ENCODE measurements at places on chromosomes 16 and 17. TPM values are rescaled to one million over a fixed set of nuclear protein-coding genes. Genes with fewer than 3 reads are reported as not detected.

- no peak for DNase-seq
Measured at GRCh38 chr17:31156326-31156725, 61.5 kb downstream of the NF1 start.

DNA sequence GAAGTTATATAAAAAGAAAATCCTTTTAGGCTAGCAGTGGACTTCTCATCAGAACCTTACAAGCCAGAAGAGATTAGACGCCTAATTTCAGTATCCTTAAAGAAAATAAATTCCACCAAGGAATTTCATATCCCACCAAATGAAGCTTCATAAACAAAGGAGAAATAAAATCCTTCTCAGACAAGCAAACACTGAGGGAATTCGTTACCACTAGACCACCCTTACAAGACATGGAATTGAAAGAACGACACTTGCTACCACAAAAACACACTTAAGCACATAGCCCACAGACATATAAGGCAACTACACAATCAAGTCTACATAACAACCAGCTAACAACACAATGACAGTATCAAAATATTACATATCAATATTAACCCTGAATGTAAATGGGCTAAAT, 299.2 kb downstream of the TOX3 start:
- DNase-seq, result no peak

- DNase-seq, result peak; percentile 39
Measured at GRCh38 chr17:3852561-3852960, 6.5 kb upstream of the NCBP3 start.

- peak; percentile 61 for DNase-seq
Measured at GRCh38 chr17:77746896-77747554, 211.5 kb upstream of the TNRC6C start.

DNA sequence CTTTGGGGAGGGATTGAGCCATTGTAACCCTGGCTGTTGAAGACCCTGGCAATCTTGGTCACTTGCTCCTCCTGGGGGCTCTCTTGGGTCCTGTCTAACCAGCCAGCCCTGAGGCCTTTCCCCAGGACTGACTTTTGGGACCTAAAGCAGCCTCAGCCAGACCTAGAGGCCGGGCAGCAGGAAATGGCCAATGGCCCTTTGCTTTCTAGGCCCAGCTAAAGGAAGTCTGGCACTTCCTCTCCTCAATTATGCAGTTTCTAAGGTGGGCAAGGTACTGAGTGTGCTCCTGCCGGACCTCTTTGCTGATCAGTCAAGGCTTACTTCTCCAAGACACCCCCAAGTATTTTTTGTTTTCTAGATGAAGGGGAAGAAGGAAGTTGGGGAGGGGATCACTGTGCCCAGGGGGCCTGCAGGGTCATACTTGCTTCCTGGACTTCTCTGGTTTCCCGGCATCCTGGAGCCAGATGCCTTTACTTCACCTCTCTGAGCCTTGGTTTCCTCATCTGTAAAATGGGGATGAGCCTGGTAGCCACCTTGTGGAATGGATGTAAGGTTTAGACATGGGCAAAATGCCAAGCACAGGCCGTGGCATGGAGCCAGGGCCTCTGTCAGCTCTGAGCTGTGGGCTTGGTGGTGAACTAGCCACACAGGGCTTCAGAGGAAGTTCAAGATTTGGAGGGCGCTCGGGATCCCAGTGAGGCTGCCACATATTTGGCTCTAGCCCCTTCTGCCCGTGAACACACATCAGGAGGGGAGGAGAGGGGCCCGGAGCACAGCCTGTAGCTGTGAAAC, 8.6 kb downstream of the CX3CL1 start:
- DNase-seq, result no peak

DNA sequence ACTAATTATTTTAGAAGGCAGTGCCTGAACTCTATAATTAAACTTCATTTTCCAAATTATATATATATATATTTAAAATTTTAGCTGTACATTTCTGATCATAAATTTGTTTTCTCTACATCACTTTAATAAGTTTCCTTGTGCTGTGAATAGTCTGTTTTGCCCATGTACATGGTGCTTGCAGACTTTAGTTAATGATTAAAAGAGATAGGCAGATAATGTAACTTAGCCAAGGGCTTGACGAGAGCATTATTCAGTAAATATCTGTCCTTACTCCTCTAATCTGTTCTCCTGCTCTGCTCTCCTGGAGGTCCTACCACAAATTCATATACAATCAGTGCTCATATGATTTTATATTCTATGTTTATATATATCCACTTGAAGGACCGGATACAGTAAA, 595.2 kb upstream of the KIF2B start:
- DNase-seq, result no peak

DNA sequence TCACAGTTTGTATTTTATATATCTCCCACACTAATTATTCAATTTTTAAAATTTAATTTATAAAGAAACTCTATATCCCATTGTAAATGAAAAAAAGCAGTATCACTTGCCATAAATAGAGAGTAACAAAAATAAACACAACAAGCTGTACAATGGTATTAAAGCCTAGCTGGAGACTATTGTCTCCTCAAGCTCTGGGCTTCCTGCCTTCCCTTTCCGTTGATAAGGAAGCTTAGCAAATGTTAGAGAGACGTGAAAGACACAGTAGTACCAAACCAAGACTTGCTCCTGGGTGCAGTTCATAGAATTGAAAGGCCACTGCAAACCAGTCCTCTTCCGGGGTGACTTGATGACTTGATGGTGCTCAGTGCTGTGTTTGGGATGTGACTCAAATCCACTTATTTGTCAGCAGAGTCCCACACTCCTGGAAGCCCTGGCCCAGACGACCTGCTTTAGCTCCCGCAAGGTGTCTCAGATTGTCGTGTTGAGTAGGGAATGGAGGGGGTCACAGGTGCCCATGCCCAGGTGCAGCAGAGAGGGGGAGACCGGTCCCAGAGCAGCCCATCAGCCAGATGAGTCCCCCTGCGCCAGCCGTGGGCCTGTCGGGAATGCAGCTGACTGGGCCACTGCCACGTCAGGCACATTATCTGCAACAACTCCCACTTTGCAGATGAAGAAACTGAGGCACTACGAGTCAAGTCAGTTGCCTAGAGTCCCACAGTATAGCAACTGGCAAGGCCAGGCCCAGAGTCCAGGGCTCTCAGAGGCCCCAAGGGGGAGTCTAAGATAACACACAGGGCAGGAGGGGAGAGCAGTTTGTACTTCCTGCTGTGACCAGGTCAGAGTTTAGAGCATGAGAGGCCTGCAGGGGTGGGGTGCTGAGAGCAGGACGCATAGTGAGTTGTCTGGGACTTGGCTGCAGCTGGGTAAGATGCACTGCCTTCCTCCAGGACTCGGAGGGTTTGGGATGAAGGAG, 40.5 kb downstream of the PSME3IP1 start:
- no peak for DNase-seq

DNA sequence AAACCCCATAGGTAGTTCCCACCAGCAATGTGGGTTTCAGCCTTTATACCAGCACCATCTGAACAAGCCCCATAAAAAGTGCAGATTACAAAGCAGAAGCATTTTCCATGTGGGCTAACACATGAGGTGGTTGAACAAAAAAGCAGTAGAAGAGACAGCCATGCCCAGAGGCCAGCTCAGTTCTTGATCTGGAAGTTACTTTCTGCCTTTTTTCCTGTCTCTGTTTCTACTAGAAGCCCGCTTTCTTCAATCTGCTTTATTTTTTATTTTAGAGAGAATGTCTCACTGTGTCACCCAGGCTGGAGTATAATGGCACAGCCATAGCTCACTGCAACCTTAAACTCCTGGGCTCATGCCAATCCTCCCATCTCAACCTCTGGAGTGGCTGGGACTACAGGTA, 31.5 kb upstream of the APOH start:
- DNase-seq, result no peak

DNA sequence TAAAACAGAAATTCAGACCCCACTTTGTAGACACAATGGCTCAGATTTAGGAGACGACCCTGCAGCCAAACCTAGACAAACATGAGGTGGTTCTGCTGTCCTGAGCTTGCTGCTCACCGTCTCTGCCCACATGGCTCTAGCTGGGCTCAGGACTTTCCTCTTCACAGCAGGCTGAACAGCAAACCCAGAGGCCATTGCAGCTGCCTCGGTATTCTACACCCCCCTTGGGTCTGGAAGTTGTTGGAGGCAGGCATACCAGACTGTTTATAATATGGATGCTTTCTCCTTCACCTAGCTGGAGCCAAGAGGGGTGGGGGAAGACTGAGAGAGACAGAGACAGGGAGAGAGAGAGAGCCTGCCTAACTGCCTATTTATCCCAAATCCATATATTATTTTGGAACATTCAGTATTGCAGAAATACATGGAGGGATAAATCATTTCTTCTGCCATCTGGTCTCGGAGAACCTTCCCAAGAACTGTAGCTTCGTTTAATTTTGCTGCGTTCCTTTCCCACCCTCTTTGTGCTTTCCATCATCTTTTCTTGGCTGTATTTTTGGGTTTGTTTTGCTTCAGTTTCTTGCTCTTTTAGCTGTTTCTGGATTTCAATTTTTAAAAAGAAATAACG, 628.2 kb upstream of the RBFOX1 start:
- no peak for DNase-seq

- no peak for DNase-seq
Measured at GRCh38 chr17:82912484-82913089, 72.8 kb upstream of the ZNF750 start.

- DNase-seq, result peak; percentile 81
Measured at GRCh38 chr17:62653826-62654761, 26.6 kb downstream of the MRC2 start.

- no peak for DNase-seq
Measured at GRCh38 chr17:57663326-57664070, 81.6 kb downstream of the CCDC182 start.

GRCh38 chr16:187330-187729, 7.1 kb downstream of the HBQ1 start:
- no peak for DNase-seq

GRCh38 chr16:68035227-68035626, 12.1 kb downstream of the DUS2 start:
- DNase-seq, result no peak

- DNase-seq, result no peak
Measured at GRCh38 chr17:33106525-33107165, 115.0 kb downstream of the SPACA3 start.

DNA sequence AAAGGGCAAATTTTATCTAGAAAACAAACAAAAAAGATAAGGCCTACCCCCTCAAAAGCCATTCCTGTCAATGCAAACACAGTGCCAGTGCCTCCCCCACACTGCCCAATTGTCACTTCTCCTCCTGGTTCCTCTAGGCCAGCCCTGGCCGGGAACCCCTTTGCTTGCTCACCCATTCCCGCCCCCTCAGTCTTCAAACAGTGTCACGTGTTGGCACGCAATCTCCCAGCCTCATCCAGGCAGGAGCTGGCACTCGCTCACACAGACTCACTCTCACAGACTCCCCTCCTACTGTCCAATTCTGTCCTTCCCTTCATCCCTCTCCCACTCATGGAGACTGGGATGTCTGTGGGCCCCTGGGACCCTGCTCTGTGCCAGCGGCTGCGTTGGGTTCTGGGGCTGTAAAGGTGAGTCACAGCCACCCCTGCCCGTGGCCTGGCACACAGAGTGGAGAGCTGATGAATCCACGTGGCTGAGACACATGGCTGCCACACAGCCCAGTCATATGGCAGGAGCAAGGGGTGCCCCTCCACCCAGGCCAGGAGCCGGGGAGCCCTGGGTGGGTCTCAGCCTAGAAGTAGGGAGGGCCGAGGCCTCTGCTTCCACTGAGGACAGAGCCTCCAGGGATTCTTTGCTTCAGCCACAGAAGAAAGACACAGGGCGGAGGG, 54.8 kb downstream of the VAC14 start:
- DNase-seq, result peak; percentile 93

PABPN1L gene
- not detected for total RNA-seq

PYY gene
- total RNA-seq, result not detected

OR1A1 gene
- total RNA-seq, result not detected

PVALEF gene
- total RNA-seq, result not detected

MED9 gene
- total RNA-seq, result 14.6 TPM

HBM gene
- not detected for total RNA-seq

SERPINF2 gene
- total RNA-seq, result 6.7 TPM

SLC47A2 gene
- 0.96 TPM for total RNA-seq

ANKRD40CL gene
- total RNA-seq, result not detected

OTOP3 gene
- total RNA-seq, result not detected

AOC3 gene
- 12.7 TPM for total RNA-seq

ASB16 gene
- total RNA-seq, result not detected

CX3CL1 gene
- 14.1 TPM for total RNA-seq
